Glomerular endothelial cell (primary cell): ENCODE measurements at places on chromosomes 1 and 21. TPM values are rescaled to one million over a fixed set of nuclear protein-coding genes. Genes with fewer than 3 reads are reported as not detected.

DNA sequence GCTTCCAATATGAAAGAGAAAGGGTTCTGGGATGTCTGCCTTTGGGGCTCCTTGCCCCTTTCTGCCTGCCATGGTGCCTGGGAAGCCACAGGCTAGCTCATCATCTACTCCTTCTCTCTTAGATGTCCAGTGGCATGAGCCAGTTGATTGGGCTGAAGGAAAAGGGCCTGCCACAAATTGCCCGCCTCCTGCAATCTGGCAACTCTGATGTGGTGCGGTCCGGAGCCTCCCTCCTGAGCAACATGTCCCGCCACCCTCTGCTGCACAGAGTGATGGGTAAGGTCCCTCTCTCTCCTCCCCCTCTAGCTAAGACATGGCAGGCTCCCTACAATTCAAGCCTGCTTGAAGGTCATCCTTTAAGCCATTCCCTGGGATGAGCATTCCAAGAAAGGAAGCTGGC is 41.0 kb downstream of the PKP1 start:
- no peak for DNase-seq

Gene RHEX
- not detected in 2 replicates for total RNA-seq

Gene CRYBG2
- total RNA-seq = under 0.01 TPM in 1 of 2 replicates, not detected in the other

DNA sequence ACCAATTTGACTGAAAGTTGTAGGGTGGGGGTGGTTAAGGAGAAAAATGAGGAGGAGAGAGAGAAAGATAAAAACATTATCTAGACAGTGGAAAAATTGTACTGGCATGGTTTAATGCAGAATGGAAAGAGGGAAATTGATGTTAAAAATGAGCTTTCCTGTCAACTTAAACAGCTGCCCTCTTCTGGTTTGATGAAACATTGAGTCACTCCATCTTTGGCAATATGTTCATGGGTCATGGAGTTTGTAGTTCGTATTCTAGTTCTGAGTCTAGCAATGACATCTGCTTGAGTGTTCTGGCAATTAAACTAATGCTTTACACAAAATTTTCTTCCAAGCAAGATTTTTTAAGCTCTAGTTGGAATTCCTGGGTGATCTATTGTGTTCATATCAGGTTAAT is 9.6 kb downstream of the ZNF648 start:
- DNase-seq = no peak

DNA sequence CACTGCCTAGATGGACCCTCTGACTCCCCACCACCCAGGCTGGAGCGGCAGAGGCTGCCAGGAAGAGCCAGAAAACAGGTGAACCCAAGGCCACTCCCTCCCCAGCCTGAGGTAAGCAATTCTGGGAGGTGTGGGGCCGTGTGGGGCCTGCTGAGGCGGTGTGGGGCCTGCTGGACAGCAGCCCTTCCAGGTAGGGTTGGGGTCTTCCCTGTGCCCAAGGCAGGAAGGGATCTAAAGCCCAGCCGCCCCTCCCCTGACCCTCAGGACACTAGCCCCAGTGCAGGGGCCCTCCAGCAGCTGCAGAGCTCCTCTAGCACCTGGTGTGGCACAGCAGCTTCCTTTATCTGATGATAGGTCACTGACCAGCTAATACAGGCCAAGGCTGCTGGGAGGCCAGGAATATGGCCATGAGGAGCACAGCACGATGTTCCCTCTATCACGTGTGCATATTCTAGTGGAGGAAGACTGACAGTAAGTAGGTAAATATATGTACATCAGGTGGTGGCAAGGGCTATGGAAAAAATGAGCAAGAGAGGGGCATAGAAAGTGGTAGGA is 86.9 kb downstream of the IER5 start:
- DNase-seq = no peak

Gene FCRL4
- not detected in 2 replicates for total RNA-seq

DNA sequence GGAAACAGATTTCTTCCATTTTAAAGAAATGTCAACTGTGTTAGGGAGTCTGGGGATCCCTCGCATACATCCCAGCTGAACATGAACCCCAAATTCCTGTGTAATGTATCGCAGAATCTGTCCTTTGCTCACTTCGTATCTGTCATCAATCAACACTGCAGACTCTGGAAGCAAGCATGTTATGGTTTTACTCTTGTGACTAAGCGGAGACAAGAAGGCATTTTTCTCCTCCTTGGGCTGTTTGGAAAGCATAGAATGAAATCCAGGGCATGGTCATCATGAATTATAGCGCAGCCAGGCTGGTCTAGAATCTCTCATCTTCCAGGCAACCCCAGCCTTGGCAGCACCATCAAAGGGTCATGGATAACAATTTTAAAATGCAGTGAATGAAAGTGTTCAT is 290.2 kb downstream of the KIF26B start:
- no peak for DNase-seq

Gene HOOK1
- 0.23 and 1.6 TPM in 2 replicates for total RNA-seq

- DNase-seq = no peak
Measured at GRCh38 chr1:110602466-110602865, 3.7 kb downstream of the KCNA2 start.

DNA sequence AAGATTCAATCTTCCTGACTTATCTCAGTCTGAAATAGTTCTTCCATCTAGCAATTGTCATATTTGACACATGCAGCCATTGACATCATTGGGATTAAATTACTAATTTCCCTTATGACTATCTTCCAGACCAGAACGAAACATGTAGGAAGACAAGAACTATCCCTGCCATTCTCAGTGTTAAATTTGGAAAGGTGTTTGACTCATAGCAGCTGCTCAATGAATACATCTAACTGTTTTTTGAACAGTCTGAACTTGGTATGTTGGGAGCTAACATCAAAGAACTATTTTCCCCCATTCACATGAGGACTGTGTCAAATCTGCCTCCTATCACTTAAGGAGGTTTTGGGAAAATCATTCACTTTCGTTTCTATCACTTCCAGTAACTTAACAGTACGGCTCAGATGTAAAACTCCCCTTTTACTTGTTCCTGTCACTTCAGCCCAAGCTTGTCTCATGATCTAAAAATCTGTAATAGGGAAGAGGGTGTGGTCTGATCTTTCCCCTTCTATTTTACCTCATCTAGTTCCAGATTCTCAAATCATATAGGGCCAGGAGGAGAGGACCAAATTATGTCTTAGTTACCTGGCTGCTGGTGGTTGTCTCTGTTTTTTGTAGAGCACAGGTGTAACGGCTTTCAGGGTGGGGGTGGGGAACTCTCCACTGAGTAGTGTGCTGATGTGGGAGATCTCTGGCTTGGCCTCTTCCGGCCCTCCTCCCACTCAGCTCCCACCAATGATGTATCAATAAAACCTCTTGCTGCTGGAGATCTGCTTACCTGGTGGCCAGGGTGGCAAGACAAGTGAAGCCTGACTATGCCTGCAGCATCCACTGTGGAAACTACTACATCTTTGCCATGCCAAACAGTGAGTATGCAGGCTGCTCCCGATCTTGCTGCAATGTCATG is 26.2 kb upstream of the SLAMF1 start:
- DNase-seq = no peak

- DNase-seq = no peak
Measured at GRCh38 chr1:30752651-30752908, 5.0 kb downstream of the LAPTM5 start.

GRCh38 chr1:30360281-30360680 is 363.1 kb downstream of the MATN1 start:
- DNase-seq = no peak

Gene OR14K1
- not detected in 2 replicates for total RNA-seq

DNA sequence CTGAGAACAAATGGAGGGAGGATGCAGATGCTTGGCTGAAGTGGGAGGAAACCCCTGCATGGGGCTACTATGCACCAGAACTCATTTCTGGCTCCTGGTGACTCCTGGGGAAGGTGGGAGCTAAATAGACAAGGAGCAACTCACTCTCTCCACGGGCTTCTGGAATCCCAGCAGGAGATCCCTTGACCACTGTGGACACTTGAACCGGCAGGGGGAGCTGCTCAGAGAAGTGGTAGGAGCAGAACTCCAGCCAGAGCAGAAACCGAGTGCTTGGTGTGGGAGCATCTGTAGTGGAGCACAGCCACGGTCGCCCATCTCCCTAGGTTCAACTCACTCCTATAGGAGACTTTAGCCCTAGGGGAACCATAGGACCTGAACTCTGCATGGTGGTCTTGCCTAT is 205.6 kb upstream of the GJB5 start:
- no peak for DNase-seq

DNA sequence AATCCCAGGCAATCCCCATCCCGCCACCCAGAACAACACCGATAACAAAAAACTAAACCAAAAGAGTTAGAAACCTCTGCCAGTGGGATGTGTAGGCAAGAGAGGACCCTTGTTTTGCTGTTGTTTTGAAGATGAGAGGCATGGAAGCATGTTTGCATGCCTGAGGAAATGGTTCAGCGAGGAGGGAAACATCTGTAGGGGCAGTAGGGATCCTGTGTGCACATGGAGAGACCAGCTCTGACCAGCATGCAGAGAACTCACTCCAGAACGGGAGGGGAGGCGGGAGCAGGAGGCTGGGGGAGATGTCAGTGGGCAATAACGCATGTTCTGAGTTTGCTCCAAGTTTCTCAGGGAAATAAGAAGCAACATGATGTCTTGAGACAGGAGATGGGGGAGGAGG is 5.3 kb downstream of the CLDN14 start:
- DNase-seq = no peak

Gene FCAMR
- not detected in 2 replicates for total RNA-seq

DNA sequence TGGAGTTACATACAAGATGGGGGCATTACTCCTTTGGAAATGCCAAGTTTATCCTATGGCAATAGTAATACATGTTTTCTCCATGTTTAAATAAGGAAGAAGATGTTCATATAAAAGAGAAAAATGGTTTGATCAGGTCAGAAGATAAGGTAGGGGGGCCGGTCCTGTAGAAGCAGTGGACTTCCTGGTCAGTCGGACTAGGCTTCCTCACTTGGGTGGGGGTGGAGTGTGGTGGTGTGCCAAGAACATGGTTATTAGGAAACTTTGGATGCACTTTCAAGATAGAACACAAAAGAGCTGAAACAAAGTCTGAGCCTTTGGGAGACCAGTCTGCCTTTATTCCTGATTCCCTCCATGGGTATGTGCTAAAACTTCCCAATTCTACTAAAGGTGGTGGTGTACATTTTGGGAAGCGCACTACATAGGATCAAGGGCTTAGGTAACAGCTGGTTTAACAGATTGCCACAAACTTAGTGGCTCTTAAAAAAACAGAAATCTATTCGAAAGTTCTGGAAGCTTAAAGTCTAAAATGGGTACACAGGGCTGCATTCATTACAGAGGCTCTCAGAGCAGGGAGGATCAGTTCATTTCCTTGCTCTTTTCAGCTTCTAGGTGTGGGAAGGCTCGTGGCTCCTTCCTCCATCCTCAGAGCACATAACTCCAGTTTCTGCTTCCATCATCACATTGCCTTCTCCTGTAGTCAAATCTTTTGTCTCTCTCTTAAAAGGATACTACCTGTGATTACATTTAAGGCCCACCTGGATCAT is 64.6 kb downstream of the KDM1A start:
- DNase-seq = no peak

GRCh38 chr21:29194342-29194741 is 63.9 kb downstream of the MAP3K7CL start:
- no peak for DNase-seq

Gene ST6GALNAC5
- total RNA-seq = 0.29 TPM in 1 of 2 replicates, not detected in the other

GRCh38 chr1:166083887-166084286 is 82.9 kb downstream of the FAM78B start:
- no peak for DNase-seq

DNA sequence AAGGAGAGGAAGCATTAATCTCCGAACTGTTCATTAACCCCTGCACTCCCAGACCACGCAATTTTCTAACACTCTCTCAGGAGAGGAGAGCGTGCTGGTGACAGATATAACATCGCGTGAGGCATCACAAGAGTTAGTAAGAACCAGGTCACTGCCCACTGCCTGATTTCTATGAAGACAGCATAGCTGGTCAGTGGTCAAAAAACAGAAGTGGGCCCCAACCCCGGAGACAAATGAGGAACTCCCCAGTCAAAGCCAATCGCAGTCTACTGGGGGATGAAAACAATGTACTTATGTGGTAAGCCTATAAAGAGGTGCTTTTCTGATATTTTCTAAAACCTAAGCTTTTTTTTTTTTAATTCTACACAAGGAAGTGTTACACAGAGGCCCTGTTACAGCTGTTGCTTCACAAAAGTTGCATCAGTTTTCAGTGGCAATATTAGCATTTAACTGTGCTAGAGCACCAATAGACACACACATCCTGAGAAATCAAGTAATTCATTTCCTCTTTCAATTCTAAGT is 231.8 kb upstream of the IRF2BP2 start:
- DNase-seq = no peak

DNA sequence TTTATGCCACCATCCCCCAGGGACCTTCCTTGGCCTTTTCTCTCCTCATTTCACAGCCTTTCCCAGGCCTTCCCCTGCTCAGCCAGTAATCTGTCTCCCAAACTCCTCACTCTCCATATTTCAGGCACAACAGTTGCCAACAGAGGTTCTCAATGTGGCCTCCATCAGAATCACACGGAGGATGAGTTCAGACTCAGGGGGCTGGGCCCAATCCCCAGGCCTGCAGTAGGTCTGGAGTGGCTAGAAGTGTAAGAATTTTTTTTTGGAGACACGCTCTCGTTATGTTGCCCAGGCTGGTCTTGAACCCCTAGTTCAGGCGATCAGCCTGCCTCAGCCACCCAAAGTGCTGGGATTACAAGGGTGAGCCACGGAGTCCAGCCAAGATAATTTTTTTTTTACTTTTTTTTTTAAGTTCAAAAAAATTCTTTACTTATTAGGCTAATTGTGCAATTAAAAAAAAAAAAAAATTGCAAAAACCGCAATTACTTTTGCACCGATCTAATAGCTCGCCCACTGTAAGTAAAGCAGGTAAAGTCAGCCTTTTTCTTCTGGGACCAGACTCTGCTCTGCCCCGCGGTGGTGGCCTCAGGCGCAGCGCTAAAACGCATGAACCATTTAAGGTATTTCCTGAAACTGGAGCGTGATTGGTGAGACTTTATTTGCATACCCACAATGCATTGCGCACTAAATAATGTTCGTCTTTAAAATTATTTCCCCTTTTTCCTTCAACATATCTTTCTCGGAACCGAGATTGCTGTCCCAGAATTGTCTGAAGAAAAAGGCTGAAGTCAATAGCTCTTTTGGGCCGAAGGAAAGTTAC is 18.7 kb downstream of the KIAA2013 start:
- peak; percentile 91 for DNase-seq

GRCh38 chr1:218480137-218480536 is 135.0 kb downstream of the TGFB2 start:
- DNase-seq = no peak

Gene LYPD8
- total RNA-seq = not detected in 2 replicates

- no peak for DNase-seq
Measured at GRCh38 chr1:119308806-119309205, 59.8 kb upstream of the HAO2 start.

- DNase-seq = no peak
Measured at GRCh38 chr21:33302796-33303195, 22.0 kb upstream of the IFNAR1 start.

GRCh38 chr1:19809044-19809750 is 5.9 kb downstream of the RNF186 start:
- no peak for DNase-seq

GRCh38 chr1:183863852-183864251 is 58.9 kb downstream of the RGL1 start:
- DNase-seq = no peak

- DNase-seq = no peak
Measured at GRCh38 chr1:183284086-183284485, 98.0 kb downstream of the LAMC2 start.

Gene OR6K3
- total RNA-seq = not detected in 2 replicates

GRCh38 chr1:18536915-18537314 is 56.2 kb downstream of the KLHDC7A start:
- DNase-seq = no peak
